ENCODE measurements at places on chromosomes 1 and 21.

- DNase-seq, result no peak
These were observed 25.8 kb upstream of the LPAR3 start for GRCh38 chr1:84918726-84919336.

DNA sequence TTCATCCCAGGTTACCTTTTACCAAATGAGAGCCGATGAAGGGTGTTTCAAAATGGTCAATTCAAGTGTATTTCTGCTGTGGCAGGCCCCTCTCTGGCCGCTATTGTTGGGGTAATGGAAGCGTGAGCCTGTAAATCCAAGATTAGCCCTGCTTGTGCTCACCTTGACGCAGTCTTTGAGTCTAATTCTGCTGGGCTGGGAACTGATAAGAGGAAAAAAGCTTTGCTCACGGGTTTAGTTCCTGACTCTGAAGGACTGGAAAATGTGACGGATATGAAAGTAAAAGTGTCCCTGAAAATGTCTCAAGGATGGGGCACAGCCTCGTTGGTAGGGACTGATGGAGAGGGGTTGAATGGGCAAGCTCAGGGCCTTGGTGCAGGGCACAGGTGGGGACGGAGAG is 125.9 kb upstream of the GALNT2 start:
- no peak for DNase-seq

DNA sequence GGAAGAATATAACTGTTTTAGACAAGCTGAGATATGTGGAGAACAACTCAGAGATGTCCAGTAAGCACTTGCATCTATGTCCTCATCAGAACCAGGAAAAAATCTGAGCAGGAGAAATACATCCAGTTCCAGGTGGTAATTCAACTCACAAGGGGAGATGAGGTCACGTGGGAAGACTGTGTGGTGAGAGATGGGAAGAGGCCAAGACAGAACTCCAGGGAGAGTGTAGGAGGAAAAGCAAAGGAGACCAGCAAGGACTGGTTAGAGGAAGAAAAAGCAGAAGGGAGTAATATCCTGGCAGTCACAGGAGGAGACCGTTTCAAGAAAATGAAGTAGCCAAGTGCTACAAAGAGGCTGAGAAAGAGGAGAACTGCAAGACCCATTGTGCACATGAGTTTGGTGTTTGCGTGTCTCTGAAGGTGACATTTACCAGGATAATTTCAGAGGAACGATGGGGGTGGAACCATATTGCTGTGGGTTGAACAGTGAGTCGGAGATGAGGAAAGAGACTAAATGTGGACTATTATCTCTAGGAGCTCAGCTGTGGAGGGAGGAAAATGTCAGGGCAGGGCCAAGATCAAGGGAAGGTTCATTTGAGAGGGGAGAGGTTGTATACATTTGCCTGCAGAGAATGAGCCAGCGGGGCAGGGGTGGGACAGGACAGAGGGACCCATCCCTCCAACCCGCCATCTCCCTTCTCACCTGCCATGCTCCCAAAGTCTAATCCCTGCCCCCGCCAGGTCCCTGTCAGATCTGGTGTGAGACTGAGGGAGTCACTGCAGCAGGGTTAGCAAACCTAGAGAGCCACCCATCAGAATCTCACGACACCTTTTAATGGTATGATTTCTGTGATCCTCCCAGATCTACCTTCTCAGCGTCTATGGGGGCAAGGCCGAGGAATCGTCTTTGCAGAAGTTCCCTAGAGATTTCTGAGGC is 24.9 kb downstream of the SUSD4 start:
- DNase-seq, result no peak

GRCh38 chr1:179016706-179017382 is 8.8 kb upstream of the FAM20B start:
- no peak for DNase-seq

DNA sequence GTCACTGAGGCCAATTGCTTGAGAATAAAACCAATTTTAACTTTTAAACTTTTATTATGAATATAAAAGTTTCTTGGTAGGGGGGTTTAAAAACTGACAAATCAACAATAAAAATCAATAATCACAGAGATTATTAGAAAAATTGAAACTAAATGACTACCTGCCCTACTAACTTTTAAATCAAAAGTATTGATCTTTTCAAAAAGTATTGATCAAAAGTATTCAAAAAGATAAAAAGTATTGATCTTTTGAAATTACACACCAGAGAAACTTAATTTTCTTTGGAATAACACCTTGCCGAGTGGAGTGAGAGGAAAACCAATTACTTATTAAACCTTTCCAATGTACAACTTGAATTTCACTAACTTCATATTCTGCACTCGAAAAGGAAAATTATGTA is 2.2 kb downstream of the SLC30A1 start:
- DNase-seq, result no peak

DNA sequence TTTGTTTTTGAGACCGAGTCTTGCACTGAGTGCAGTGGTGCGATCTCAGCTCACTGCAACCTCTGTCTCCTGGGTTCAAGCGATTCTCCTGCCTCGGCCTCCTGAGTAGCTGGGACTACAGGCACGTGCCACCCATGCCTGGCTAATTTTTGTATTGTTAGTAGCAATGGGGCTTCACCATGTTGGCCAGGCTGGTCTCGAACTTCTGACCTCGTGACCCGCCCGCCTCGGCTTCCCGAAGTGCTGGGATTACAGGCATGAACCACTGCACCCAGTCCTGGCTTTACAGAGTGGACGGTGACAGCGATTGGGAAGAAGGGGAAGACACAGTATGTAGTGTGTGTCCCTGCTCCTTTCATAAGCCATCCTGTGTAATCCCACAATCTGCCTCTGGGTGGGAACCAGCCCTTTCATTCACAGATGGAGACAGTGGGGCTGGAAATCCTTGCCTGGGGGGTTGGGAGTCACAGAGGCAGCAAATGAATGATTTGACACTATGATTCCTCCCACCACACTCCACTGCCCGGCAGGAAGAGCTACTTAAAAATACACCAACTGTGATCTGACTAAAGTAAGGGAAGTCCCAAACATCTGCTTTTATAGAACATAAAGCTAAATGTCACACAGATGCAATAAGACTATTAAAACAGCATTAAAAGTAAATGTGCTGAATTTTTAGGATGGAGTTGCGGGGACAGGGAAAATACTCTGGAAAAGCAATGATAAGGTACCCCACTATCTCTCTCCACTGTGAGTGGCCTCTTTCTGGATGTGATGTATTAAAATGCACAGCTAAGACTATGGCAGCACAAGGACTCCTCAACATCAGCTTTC is 4.5 kb downstream of the PARP1 start:
- DNase-seq, result no peak

DNA sequence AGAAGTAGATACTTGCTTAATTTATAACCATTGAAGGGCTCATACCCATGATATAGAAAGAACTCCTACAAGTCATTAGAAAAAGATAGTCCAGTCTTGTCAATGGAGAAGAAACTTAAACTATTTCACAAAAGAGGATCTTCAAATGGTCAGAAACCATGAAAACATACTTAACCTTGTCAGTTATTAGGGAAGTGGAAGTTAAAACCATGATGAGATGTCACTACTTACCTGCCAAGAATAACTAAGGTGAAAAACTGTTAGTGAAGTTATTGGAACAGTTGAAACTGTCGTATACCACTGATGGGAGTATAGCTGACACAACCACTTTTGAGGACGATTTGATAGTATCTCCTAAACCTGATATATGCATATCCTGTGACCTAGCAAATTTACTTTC is 46.8 kb downstream of the OSBPL9 start:
- no peak for DNase-seq

DNA sequence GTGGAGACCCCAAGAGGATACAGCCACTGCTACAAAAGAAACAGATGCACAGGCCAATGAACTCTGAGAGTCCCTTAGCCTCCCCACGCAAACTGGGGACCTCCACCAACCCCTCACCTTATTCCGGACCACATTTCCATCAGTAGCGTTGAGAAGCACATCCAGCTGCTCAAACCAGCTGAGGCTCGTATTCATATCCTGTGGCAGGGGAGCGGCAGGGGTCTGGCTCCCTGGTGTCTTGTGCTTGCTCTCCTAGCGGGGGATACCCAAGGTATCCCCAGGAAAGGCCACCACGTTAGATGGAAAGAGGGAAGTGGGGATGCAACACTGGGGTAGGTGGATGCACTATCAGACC is 481 bp downstream of the CCDC163 start:
- DNase-seq, result no peak

- DNase-seq, result no peak
These were observed at the start of gene MFAP2 for GRCh38 chr1:16980473-16981268. TSS of gene MFAP2 (minus strand) at chr1:16980620. CDS start at chr1:16978273, 2,347 bp downstream.

DNA sequence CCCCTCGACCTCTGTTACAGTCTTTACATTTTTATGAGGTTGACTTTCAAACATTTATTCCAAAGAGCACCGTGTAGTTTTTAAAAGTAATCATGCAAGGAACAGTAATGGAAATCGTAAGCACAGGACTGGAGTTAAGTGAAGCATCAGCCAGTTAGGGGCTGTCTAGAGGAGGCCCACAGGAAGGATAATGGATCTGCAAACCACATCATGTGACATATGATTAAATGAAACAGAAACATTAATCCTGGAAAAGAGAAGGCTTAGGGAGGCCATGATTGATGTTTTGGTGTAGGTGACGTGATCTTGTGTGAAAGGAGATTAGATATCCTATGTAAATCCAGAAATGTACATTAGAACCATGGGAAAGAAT is 25.0 kb downstream of the RGS7 start:
- DNase-seq, result no peak

DNA sequence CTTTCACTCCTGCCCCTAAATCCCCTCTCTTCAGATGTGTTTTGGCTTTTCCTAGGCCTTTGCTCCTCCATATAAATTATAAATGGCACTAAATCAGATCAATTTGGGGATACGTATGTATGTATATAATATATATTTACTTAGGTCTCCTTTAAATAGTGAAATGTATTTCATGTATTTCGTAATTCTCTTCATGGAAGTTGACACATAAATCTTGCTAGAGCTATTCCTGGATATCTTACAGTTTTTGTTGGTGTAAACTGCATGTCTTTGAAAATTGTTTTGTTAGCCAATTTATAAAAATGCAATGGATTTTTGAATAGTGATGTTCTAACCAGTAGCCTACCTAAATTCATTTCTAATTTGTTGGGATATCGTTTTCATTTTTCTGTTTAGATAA is 9.0 kb downstream of the RPF1 start:
- no peak for DNase-seq

DNA sequence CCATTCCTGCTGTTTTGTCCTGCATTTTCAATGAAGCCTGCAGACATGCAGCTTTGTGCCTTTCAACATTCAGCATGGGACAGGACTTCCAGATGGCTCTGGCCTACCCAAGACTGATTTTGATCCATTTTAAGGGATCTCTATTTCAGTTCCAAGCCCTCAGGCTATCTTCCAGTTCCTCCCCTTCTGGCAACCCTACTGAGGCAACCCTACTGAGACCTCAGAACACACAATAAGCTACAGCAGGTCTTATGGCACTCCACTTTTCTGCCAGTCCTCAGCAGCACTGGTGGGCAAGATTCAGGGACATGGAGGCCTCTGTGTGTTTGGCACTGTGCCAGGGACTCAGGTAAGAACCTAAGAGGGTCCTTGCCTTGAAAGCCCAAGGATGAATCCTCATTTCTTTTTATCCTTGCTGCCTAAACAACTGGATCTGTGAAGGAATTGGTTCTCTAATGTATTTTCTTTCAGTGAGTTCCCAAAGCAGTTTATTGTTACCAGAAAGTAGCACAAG is 50.7 kb downstream of the MAB21L3 start:
- DNase-seq, result no peak

GRCh38 chr1:78146205-78146771 is 100.5 kb downstream of the GIPC2 start:
- DNase-seq, result no peak

DNA sequence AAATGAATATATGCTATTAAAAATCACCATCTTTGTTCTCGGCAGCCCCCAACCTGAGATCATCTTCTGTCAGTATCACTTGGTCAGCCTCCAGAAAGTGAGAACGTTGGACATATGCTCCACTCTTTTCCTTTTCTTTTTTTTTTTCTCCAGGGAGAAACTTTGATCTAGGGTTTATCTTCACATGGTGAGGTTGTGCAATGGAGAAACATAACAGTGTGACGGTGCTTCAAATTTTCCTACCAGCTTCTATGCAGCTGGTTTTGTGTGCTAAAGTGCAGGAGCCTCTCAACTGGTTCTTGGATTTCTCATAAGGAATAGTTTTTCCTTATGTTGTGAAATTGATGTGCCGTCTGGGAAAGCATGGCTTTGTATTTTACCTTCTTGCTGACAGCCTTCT is 1202.9 kb downstream of the NCAM2 start:
- no peak for DNase-seq

GRCh38 chr1:182054698-182055326 is 6.7 kb downstream of the ZNF648 start:
- peak; percentile 54 for DNase-seq

- DNase-seq, result no peak
These were observed 24.8 kb downstream of the ADGRB2 start for GRCh38 chr1:31739346-31739745.

GRCh38 chr1:198549866-198550265 is 9.4 kb upstream of the ATP6V1G3 start:
- DNase-seq, result no peak

DNA sequence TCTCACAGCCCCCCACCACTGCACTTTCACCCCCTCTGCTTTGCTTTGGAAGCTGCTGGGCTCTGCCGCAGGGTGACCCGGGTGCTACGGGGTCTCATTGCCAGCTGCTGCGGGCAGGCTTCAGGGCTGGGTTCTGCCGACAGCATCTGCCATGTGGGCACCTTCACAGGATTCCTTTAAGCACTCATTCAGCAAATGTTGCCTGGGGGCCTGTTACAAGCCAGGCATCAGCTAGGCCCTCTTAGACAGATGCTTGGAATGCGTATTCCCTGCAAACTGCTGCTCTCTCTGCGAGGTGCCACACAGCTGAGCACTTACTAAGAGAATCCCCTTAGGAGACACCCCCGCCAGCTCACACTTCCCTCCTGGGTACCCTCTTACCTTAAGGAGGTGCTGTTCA is 29.2 kb downstream of the COL16A1 start:
- no peak for DNase-seq

DNA sequence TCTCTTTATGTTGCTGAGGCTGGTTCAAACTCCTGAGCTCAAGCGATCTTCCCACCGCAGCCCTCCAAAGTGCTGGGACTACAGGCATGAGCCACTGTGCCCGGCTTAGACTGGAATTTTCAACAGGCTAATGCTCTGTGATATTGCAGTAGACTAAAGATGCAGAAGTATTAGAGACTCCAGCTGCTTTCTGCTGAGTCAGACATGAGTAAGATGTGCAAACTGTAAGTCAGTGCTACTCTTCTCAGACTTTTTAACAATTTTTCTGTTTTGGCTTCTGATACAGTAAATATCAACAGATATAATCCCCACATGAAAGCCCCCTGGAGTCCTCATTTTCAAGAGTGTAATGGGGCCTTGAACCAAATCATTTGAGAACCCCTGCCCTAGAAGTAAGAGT is 29.3 kb upstream of the NLRP3 start:
- DNase-seq, result no peak

GRCh38 chr21:42153046-42153686 is 65.8 kb upstream of the ABCG1 start:
- DNase-seq, result no peak

DNA sequence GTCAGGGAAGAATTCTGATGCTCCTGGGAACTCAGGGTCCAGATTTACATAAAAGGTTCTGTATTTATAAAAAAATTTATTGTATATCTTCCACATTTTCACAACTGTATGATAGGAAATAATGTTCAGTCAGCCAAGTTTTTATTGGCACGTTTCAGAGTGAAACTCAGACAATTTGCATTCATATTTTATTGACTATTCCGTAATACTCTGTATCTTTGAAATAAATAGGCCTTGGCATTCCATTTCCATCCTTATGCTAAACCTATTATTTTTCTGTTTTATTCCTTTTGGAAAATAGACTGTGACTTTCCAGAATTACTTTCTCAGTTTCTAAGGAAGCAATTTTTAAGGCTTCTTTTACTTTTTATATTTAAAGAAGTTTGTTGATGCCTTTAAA is 329.0 kb downstream of the OLFM3 start:
- no peak for DNase-seq
